GM04503 (cell line): ENCODE measurements at places on chromosomes 6 and 20.

- DNase-seq, result no peak
These were observed 7.1 kb upstream of the SPO11 start for GRCh38 chr20:57322476-57322875.

GRCh38 chr6:105608711-105609374, 206.0 kb upstream of the PREP start:
- DNase-seq, result peak; percentile 99

DNA sequence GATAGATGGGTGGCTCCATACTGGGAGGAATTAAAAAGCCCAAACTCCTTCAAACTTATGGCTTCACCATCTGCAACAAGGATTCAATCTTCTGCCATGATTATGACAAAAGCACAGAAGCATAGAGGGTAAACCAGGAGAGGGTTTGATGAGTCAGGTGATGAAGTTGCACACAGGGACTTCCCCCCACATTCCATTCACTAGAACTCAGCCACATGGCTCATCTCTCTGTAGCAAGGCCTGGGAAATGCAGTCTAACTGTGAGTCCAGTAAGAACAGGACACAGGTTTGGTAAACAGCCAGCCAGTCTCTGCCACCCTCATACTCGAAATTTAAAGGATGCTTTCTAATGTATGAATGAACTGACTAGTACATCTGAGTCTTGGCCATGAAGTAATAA, 142.9 kb downstream of the HIVEP2 start:
- peak; percentile 96 for DNase-seq

GRCh38 chr6:17101422-17102257, at the start of gene STMND1:
Gene STMND1 (plus strand): TSS chr6:17102050. CDS start chr6:17102258, 208 bp downstream.
- no peak for DNase-seq

DNA sequence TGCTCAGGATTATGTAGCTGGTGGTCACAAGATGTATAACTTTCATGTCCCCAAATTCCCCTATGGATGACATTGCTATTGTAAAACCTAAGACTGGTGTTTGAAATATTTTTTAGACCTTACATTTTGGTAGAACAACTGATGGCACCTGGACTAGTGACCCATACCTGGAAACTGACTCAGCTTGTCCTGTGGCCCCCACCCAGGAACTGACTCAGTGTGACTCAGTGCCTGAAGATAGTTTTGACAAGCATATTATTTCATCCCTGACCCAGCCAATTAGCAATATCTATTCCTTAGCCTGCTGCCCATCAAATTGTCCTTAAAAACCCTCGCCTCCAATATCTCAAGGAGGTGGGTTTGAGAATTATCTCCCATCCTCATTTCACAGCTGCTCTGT, 90.9 kb upstream of the GRIK2 start:
- DNase-seq, result no peak

- no peak for DNase-seq
These were observed 3.2 kb downstream of the GRIK2 start for GRCh38 chr6:101396548-101397173.

- no peak for DNase-seq
These were observed 660.4 kb downstream of the CD109 start for GRCh38 chr6:74356391-74356790.

- no peak for DNase-seq
These were observed 241.9 kb upstream of the ZFP64 start for GRCh38 chr20:52433326-52434040.

DNA sequence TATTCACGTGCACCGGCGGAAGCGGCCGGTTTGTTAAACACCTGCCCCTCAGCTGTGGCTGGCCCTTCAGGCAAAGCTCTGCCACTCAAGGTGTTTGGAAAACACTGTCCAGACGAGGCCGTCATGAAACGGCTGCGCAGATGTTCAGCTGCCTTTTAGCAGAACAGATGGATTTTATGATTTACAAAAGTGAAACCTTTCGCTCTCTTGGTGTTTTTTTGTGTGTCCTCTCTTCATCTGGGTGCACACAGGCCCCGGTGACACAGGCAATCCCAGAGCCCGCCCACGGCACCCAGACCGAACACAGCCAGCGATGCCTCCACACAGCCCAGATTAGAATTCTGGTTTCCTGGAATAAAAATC, 397.0 kb downstream of the SMOC2 start:
- DNase-seq, result no peak

- DNase-seq, result no peak
These were observed 103.4 kb upstream of the STMND1 start for GRCh38 chr6:16998461-16998860.

DNA sequence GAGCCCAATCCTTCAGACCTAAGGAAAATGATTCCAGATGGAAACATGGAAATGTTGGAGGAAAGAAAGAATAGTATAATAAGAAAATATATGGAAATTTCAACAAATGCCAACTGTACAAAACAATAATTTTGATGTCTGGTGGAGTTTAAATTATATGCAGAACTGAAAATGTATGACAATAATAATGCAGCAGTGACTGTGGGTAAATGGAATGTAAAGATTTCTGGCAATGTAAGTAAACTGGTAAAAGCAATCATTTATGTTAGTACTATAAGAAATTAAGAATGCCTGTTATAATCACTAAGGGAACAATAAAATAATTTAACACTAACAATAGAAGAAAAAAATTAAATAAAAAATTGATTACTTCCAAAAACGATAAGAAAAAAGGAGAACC, 89.0 kb downstream of the EDN1 start:
- no peak for DNase-seq

GRCh38 chr6:21406316-21406715, 187.2 kb upstream of the SOX4 start:
- no peak for DNase-seq

GRCh38 chr6:56579155-56579851, 63.4 kb downstream of the DST start:
- DNase-seq, result no peak

DNA sequence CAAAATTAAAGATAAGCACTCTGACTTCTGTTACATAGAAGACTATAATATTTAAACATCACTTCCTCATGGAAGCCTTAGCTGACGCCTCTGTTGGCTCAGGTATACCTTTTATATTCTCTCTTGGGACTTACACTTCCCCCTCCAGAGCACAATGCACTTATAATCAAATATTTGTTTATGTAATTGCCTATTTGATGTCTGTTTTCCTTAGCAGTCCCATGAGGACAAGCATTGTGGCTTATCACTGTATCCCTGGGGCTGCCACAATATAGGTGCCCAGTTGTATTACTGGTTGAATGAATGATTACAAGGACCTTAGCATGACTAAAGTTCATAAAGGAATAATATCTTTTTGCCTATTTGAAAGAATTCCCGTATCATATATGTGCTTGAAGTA, 186.7 kb upstream of the VGLL2 start:
- DNase-seq, result no peak

- DNase-seq, result no peak
These were observed 558.7 kb downstream of the LMBRD1 start for GRCh38 chr6:69238067-69238466.

GRCh38 chr6:35508027-35508426, 4.7 kb downstream of the TULP1 start:
- no peak for DNase-seq

- no peak for DNase-seq
These were observed 109.2 kb upstream of the PHACTR3 start for GRCh38 chr20:59495166-59495565.

DNA sequence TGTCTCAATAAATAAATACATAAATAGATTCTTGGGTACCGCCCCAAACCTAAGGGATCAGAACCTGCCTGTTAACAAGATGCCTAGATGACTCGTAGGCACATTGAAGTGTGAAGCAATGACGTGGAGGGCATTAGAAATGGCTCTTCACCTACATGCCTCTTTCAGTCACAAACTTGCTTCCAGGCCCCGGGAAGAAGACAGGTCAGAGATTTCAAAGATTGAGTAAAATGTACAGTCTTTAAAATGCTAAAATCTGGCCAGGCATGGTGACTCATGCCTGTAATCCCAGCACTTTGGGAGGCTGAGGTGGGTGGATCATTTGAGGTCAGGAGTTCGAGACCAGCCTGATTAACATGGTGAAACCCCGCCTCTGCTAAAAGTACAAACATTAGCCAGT, 480.8 kb upstream of the JARID2 start:
- DNase-seq, result no peak

DNA sequence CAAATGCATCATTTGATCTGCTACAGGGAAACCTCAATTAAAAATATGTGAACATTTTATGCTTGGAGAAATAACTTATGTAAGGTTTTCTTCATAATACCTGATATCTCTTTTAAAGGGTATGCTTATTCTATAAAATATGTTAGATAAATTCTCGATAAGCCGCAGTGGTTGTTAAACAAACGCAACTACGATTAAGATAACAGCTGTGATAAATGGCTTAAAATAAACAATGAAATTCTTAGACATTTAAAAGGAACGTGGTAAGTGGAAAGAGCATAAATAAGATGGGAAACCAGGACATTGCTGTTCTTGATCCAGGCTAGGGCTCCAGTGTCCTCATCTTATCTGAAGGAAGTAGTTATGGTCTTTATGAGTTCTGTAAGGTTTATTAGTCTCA, 415.9 kb downstream of the CD83 start:
- no peak for DNase-seq

GRCh38 chr20:3728354-3728753, 4.1 kb upstream of the HSPA12B start:
- no peak for DNase-seq

GRCh38 chr6:37860226-37860839, 40.8 kb downstream of the ZFAND3 start:
- no peak for DNase-seq

GRCh38 chr20:60748086-60748485, 504.0 kb upstream of the CDH4 start:
- no peak for DNase-seq

DNA sequence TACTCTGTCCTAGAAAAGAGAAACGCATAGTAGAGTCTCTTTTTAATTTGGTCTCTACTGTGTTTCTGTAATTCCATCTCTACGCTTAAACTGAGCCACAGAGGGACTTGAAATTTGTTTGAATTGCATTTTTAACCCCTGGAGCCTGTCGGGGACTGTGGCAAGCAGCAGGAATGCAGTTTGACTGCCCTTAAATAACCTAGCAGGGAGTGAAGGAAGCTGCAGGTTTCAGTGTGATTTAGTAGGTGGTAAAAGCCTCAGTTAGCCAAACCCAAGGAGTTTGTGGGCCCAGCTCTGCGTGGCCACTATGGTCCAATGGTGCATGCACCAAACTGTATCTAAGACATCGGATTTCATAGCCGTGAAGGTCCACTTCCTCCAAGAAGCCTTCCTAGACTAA, 70.3 kb upstream of the MC3R start:
- DNase-seq, result no peak

- DNase-seq, result no peak
These were observed 223.4 kb upstream of the FOXA2 start for GRCh38 chr20:22807646-22808244.

- DNase-seq, result no peak
These were observed 45.0 kb downstream of the HUS1B start for GRCh38 chr6:611928-612327.

- DNase-seq, result no peak
These were observed 949 bp upstream of the ATXN1 start for GRCh38 chr6:16762268-16762549.

GRCh38 chr6:7273709-7274108, 39.3 kb downstream of the SSR1 start:
- no peak for DNase-seq

GRCh38 chr6:34148631-34149451, 3.0 kb upstream of the GRM4 start:
- no peak for DNase-seq

DNA sequence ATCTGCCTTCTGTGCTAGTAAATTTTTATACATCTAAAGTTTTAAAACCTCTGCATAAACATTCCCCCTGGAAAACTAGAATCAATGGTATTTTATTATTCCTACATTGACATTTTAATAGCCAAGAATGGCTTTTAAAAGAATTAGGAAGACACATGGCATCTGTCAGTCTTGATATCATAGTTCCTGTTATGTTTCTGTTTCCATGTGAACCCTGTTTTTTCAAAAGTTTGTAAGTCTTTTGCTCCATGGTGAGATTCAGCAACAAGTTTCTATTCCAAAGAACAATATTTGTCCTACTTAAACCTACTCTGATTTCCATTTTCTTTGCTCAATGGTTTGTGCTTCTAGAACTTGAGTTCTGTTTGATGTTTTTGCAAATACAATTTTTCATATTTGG, 95.2 kb downstream of the PLEKHG1 start:
- DNase-seq, result no peak

DNA sequence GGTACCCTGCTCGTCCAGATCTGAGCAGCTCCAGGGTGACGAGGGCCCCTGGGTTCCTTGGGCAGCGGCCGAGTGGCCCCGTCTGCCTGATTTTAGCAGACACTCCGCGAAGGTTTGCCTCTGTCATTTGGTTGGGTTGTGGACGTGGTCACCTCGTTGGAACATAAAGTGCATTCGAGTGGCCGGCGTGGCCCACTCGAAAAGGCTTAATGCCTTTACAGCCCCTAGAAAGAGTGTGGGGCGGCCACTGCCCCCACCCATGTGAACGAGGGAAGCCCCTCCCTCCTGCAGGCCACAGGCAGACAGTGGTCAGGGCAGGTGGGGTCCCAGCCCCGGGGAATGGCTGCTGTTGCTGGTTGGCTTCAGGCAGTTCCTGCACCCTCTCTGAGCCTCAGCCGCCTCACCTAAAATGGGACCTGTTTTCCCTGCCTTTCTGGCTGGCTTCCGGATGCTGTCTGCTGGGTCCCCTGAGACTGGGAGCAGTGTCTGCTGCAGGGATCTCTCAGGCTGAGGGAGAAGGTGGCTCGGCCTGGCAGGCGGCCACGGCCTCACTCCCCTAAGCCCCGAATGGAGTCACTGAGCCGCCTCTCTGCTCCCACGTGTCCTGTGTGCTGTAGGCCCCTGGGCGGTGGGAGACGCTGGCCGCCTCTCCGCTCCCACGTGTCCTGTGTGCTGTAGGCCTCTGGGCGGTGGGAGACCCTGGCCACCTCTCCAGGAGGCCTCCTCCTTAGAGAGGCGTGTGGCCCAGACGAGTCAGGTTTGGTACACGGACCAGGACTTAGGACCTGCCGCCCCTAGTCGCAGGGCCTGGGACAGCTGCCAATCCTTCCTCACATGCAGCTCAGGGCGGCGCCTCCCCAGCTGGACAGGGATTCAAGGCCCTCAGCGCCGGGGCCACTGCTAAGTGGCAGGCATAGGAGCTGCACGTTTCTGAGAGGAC, 233.0 kb downstream of the ERMARD start:
- DNase-seq, result no peak

DNA sequence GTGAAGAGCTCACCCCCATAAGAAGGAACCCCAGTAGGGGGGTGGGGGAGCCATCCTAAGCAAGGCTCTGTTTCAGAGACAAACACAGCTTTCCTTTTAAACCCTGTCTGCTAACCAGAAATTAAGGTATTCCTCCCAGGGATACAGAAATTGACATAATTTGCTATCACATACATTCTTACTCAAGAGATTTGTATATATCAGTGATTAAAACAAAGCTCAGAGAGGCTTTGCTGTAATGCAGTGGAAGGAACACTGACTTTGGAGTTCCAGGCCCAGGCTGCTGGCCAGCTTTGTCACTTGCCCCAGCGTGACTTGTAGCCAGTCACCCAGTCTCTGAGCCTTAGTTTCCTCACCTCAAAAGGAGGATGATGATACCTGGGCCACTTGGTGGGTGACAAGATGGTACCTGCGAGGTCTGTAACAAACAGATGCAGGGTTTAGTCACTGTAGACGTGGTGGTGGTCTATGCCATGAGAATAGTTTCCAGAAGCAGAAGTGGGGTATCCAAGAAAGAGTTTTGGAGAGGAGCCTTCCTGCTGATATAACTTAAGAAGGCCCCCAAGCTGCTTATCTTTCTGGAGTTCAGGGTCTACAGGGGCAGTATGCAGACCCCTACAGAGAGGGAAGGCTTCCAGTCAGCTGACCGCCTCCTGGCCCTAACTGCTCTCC, 3.2 kb upstream of the FOXF2 start:
- DNase-seq, result no peak

- no peak for DNase-seq
These were observed 103.0 kb upstream of the MOCS1 start for GRCh38 chr6:40037271-40037670.
